ENCODE measurements at places on chromosomes 4 and X. TPM values are rescaled to one million over a fixed set of nuclear protein-coding genes. Genes with fewer than 3 reads are reported as not detected.

DNA sequence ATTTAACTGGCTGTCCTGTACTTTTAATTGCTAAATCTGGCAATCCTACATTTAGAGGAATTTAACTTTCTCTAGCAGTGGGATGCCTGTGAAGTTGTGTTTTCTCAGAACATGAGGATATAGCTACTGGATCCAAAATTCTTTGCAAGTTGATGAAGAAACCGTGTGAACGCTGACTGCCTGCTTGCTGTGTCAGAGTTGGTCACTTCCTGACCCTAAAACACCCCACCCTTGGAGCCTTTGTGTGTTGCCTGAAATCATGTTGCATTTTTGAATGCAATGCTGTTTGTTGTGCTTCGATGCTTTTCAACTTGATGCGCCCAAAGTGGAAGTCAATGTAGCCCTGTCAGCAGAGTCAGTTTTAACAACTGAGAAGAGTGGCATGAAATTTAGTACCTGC is 211.2 kb downstream of the ANK2 start:
- no peaks in the 10 kb centered on the region for H3K27me3 ChIP-seq
- H3K4me3 ChIP-seq, result no peak overlapping the region
- no peak for DNase-seq
- no peaks in the 10 kb centered on the region for H3K4me1 ChIP-seq
- H3K27ac ChIP-seq, result no peak overlapping the region

- no peaks in the 10 kb centered on the region for H3K4me1 ChIP-seq
- no peak overlapping the region for H3K27ac ChIP-seq
- H3K27me3 ChIP-seq, result no peaks in the 10 kb centered on the region
- H3K4me3 ChIP-seq, result no peak overlapping the region
- DNase-seq, result no peak
- no peaks in the 10 kb centered on the region for H3K36me3 ChIP-seq
Observed at GRCh38 chr4:187811591-187811990, 184.0 kb upstream of the ZFP42 start.

Gene HELT
- total RNA-seq, result not detected

DNA sequence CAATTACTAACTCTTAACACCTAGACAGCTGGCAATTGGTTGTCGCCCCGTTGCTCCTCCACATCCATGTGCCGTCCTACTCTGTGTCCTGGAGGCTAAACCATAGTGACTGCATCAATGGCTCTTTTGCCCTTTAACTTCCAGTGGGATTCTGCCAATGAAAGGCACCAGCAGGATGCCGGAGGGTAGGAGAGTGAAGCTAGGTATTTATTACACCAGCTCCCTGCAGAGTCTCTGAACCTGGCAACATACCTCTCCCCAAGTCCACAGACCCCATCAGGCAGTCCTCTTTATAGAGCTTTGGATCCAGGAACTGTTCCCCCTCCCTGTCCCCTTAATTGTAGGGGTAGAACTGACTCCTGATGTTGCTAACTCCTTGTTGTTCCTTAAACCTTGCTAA is 426.8 kb downstream of the HNRNPD start:
- H3K27ac ChIP-seq, result no peak overlapping the region
- no peaks in the 10 kb centered on the region for H3K27me3 ChIP-seq
- H3K36me3 ChIP-seq, result no peaks in the 10 kb centered on the region
- H3K4me3 ChIP-seq, result no peak overlapping the region
- H3K4me1 ChIP-seq, result no peaks in the 10 kb centered on the region
- no peak for DNase-seq

DNA sequence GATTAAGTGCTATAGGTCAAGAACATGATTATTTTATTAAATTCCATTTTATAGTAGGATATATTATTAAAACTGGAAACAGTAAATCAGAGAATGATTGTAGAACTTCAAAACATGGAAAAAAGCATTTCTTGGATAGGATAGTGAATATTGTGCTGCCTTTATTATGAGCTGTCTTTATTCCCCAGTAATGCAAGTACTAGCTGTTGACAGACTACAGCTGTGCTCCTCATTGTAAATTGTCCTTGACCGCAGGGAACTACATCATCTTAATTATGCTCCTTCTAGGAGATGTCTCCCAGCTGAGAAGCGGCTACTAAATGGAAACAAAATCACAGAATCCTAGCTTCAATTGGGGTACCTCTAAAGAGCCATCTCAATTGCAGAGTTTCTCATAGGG is 1457.2 kb upstream of the PCDH7 start:
- no peaks in the 10 kb centered on the region for H3K36me3 ChIP-seq
- no peak overlapping the region for H3K4me3 ChIP-seq
- no peaks in the 10 kb centered on the region for H3K4me1 ChIP-seq
- DNase-seq, result no peak
- no peaks in the 10 kb centered on the region for H3K27me3 ChIP-seq

DNA sequence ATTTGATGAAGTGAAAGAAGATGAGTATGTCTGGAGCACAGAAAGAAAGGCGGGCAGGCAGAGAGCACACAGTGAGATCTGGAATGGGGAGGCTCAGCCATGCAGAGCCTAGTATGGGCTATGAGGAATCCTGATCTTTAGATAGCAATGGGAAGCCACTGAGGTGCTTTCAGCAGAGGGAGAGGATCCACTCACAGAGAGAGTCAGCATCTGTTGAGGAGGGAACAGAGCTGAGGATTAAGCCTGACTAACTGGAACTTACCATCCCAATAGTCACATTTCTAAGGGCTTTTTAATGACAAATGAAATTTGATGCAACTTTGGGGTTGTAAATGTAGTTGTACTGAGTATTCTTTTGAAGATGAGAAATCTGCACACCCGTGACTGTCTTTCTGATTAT is 20.6 kb upstream of the FGFBP2 start:
- H3K27me3 ChIP-seq, result no peaks in the 10 kb centered on the region
- H3K4me1 ChIP-seq, result no peaks in the 10 kb centered on the region
- H3K36me3 ChIP-seq, result no peaks in the 10 kb centered on the region
- no peak for DNase-seq

- no peak for DNase-seq
- no peak overlapping the region for H3K27ac ChIP-seq
- no peaks in the 10 kb centered on the region for H3K27me3 ChIP-seq
Observed at GRCh38 chrX:115134382-115134781, 54.8 kb upstream of the RBMXL3 start.

All from Calu3 (cell line).